ENCODE measurements at places on chromosomes 16 and 17.

GRCh38 chr17:12547831-12548230 is 117.9 kb upstream of the MYOCD start:
- DNase-seq: no peak
- H3K27ac ChIP-seq: no peak overlapping the region
- no peak overlapping the region for H3K4me3 ChIP-seq
- no peaks in the 10 kb centered on the region for H3K27me3 ChIP-seq
- H3K4me1 ChIP-seq: no peaks in the 10 kb centered on the region

DNA sequence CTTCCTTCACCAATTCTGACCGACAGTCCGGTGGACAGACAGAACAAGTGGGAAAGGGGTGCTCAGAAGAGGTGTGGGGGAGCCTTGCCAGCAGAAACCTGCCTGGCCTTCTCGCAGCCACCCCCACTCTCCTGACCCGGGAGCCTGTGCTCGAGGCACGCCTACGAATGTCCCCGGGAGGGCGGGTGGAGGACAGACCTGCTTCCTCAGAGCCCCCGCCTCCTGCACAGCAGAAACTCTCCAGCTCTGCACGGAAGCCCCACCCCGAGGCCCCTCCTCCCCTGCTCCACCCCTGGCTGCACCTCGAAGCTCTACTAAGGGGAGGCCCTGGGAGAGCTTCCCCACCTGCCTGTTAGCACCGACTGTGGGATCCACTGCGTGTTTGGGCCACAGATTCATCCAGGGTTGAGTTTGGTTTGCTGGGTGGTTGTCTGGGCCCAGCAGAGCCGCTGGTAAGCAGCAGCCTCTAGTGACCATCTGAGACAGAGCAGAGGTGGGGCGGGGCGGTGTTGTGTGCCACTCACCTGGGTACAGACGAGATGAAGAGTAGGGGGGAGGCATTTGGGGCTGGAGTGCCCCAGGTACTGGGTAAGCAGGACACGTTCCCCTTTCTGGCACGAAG is 6.2 kb downstream of the TAF1C start:
- peaks cover 62% of the 10 kb centered on the region for H3K36me3 ChIP-seq
- H3K27me3 ChIP-seq: no peaks in the 10 kb centered on the region
- H3K27ac ChIP-seq: no peak overlapping the region
- no peak for DNase-seq
- H3K4me1 ChIP-seq: peaks cover 16% of the 10 kb centered on the region

DNA sequence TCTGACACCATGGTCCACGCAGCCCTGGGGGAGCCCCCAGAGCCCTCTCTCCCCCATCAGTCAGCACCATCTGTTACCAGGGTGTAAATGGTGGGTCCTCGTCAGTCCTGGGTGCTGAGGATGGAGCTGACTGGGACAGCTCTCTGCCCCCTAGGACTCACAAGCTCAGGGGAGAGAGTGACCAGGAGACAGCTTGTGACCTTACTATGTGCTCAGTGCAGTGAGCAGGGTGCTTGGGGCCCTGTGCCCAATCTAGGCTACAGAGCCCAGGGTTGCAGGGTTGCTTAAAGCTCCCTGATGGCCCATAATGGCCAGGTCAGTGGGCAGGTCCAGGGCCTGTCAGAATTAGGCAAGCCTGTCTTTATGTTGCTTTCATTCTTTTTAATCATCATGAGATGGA is 11.3 kb downstream of the MMP2 start:
- no peak overlapping the region for H3K27ac ChIP-seq
- DNase-seq: no peak

- no peaks in the 10 kb centered on the region for H3K27me3 ChIP-seq
- DNase-seq: no peak
- H3K27ac ChIP-seq: no peak overlapping the region
- H3K4me1 ChIP-seq: no peaks in the 10 kb centered on the region
Measured at GRCh38 chr16:29734786-29735185, 11.0 kb downstream of the C16orf54 start.

DNA sequence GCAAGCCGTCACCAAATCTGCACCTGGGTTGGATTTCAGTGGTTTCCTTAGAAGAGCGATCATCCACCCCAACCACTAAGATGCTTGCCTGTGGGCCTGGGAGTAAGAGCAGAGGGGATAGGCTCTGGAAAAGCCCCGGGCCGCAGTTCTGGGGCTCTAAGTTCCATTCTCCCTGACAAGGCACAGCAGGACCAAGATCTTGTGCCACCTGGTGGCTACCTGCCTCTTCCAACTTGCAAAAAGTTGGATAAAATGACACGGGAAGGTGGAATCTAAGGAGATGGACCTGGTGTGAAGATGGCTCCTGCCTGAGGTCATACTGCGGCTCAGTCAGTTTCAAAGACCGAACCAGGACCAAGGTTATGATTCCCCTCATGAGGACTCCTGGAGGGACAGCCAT is 42.3 kb downstream of the ABCC12 start:
- H3K36me3 ChIP-seq: no peaks in the 10 kb centered on the region
- H3K27me3 ChIP-seq: no peaks in the 10 kb centered on the region
- no peak overlapping the region for H3K4me3 ChIP-seq
- H3K27ac ChIP-seq: no peak overlapping the region
- no peak for DNase-seq
- H3K4me1 ChIP-seq: peaks cover 13% of the 10 kb centered on the region

- H3K27ac ChIP-seq: no peak overlapping the region
- no peaks in the 10 kb centered on the region for H3K4me1 ChIP-seq
- no peaks in the 10 kb centered on the region for H3K27me3 ChIP-seq
- H3K4me3 ChIP-seq: peak overlapping the region; percentile 38
Measured at GRCh38 chr17:13337864-13338371, 263.8 kb downstream of the HS3ST3A1 start.

- H3K36me3 ChIP-seq: no peaks in the 10 kb centered on the region
- H3K4me3 ChIP-seq: no peak overlapping the region
- no peak for DNase-seq
- no peaks in the 10 kb centered on the region for H3K4me1 ChIP-seq
- no peaks in the 10 kb centered on the region for H3K27me3 ChIP-seq
- no peak overlapping the region for H3K27ac ChIP-seq
Measured at GRCh38 chr17:55168958-55169687, 95.6 kb upstream of the HLF start.

GRCh38 chr17:57329380-57330214 is 73.3 kb downstream of the MSI2 start:
- no peaks in the 10 kb centered on the region for H3K27me3 ChIP-seq
- H3K36me3 ChIP-seq: no peaks in the 10 kb centered on the region
- DNase-seq: no peak
- peaks cover 45% of the 10 kb centered on the region for H3K4me1 ChIP-seq
- peak overlapping the region; percentile 81 for H3K27ac ChIP-seq

- H3K4me3 ChIP-seq: no peak overlapping the region
- DNase-seq: no peak
- H3K36me3 ChIP-seq: peaks cover 14% of the 10 kb centered on the region
- peaks cover 12% of the 10 kb centered on the region for H3K4me1 ChIP-seq
Measured at GRCh38 chr17:82154881-82155331, 56.9 kb upstream of the FASN start.

GRCh38 chr16:24232936-24233335 is 23.2 kb upstream of the CACNG3 start:
- H3K27ac ChIP-seq: no peak overlapping the region
- no peaks in the 10 kb centered on the region for H3K27me3 ChIP-seq
- DNase-seq: no peak
- no peaks in the 10 kb centered on the region for H3K4me1 ChIP-seq

- DNase-seq: peak; percentile 97
- no peaks in the 10 kb centered on the region for H3K27me3 ChIP-seq
- peaks cover 15% of the 10 kb centered on the region for H3K36me3 ChIP-seq
- H3K27ac ChIP-seq: peak overlapping the region; percentile 95
- H3K4me1 ChIP-seq: peaks cover 42% of the 10 kb centered on the region
Measured at GRCh38 chr17:75845058-75845711, 981 bp upstream of the UNC13D start.

Measured in psoas muscle (tissue), 8 donors.